EH (cell line): ENCODE measurements at places on chromosomes 5 and 9.
A peak's percentile ranks its signal among the peaks of the same experiment; 100 is the strongest.

- no peak for DNase-seq
These were observed 28.8 kb downstream of the G3BP1 start for GRCh38 chr5:151800532-151800931.

GRCh38 chr5:43425983-43426382 is 13.8 kb upstream of the CCL28 start:
- peak; percentile 78 for DNase-seq

DNA sequence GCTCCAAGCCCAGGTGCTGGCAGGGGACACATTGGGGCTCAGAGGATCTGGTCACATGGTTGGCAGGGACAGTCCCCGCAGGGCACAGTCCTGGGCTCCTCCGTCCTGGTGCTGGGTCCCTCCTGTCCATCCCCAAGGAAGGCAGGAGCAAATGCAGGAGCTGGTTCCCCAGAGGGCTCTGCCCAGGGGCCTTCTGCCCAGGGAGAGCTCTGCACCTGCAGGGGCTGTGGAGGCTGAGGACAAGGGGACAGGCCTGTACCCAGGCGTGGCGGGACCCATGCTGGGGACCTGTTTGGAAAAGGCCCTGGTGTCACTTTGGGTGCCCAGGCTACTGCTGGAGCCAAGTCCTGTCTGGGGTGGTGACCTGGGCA is 7.2 kb downstream of the SPATA31E1 start:
- DNase-seq = no peak

- DNase-seq = peak; percentile 85
These were observed 36.3 kb downstream of the VCP start for GRCh38 chr9:35035851-35036701.

DNA sequence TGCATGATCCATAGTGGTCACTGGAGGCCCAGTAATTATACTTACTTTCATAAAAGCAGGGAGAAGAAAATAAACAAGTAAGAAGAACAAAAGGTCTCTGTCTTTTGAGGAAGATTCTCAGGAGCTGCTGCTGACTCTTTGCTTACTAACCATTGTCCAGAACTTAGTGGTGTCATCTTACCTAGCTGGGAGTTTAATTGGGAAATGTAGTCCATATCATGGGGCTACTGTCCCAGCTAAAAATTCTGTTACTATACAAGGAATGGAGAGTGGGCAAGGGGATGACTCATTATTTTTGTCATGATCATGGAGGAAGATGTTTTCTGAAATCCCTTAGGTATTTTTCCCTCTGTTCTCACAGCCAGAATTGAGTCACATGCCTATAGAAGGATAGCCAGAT is 639.3 kb downstream of the MTRR start:
- peak; percentile 5 for DNase-seq

DNA sequence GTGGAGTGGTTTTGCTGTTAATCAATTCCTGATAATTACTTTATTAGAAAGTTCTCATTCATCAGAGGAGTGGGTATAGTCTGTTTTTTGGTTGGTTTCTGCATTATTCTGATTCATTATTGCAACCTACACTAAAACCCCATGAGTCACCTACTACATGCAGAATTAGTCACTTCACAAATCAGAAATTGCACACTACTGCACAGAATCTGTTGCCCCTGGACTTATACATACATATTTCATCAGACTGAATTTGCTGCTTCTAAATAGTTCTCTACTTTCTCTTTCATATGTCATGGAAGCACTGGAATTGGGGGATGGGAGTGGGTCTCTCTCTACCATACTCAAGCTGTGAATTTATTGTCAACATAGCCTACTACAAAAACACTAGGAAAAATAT is 585.1 kb downstream of the DNAH5 start:
- no peak for DNase-seq
